ENCODE measurements at places on chromosomes 7 and 10. TPM values are rescaled to one million over a fixed set of nuclear protein-coding genes. Genes with fewer than 3 reads are reported as not detected.

Gene HMX3
- total RNA-seq, result not detected

Gene OR2A1
- 0.19 TPM for total RNA-seq

Gene SPACDR
- total RNA-seq, result 1.0 TPM

Gene DENND11
- 33.7 TPM for total RNA-seq

Gene CALML5
- total RNA-seq, result not detected

Gene PNLIPRP1
- not detected for total RNA-seq

Gene HOXA3
- total RNA-seq, result 11.3 TPM

Gene SLC16A12
- not detected for total RNA-seq

Gene MTPN
- total RNA-seq, result 117 TPM

Gene CLDN12
- total RNA-seq, result 41.1 TPM
